Left renal pelvis (tissue), 4 donors: ENCODE measurements at places on chromosomes 3 and 15. TPM values are rescaled to one million over a fixed set of nuclear protein-coding genes. Genes with fewer than 3 reads are reported as not detected.

- DNase-seq = no peak
Observed at GRCh38 chr3:188123170-188123905, 30.6 kb upstream of the LPP start.

Gene IL17RE
- 10.5 TPM for polyA plus RNA-seq

Gene SNX33
- polyA plus RNA-seq = 27.0 TPM

- DNase-seq = no peak
Observed at GRCh38 chr3:85474241-85474640, 515.5 kb downstream of the CADM2 start.

GRCh38 chr15:69510556-69510955 lies 57.9 kb downstream of the RPLP1 start:
- no peak for DNase-seq

- DNase-seq = no peak
Observed at GRCh38 chr3:54192026-54192425, 69.7 kb downstream of the CACNA2D3 start.

- DNase-seq = no peak
Observed at GRCh38 chr3:195312714-195313113, 41.8 kb upstream of the XXYLT1 start.

DNA sequence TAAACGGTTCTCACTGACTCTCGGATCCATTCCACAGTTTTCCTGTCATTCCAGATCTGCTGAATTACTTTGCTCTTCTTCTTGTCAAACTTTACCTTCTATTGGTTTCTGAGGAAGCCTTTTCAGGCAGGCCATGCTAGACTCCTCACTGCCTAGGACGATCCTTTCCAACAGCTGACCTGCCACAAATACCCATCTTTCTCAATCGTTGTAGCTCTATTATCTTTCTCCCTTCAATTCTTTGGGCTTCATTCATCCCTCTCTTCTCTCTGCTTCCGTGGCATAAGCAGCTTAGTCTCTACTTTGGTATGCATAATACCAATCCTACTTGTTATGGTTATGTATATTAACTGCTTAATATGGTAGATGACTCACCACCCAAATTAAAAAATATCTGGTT lies 421.8 kb downstream of the NLGN1 start:
- no peak for DNase-seq

Gene PPP4R2
- 83.7 TPM for polyA plus RNA-seq
